ENCODE measurements at places on chromosomes 16 and 17.

- H3K27me3 ChIP-seq = no peaks in the 10 kb centered on the region
- peak; percentile 76 for DNase-seq
- H3K4me3 ChIP-seq = no peak overlapping the region
Measured at GRCh38 chr17:32503251-32504165, 16.7 kb downstream of the CDK5R1 start.

- H3K27me3 ChIP-seq = no peaks in the 10 kb centered on the region
- no peak for DNase-seq
- H3K4me3 ChIP-seq = no peak overlapping the region
Measured at GRCh38 chr16:50172195-50172922, 19.3 kb downstream of the TENT4B start.

DNA sequence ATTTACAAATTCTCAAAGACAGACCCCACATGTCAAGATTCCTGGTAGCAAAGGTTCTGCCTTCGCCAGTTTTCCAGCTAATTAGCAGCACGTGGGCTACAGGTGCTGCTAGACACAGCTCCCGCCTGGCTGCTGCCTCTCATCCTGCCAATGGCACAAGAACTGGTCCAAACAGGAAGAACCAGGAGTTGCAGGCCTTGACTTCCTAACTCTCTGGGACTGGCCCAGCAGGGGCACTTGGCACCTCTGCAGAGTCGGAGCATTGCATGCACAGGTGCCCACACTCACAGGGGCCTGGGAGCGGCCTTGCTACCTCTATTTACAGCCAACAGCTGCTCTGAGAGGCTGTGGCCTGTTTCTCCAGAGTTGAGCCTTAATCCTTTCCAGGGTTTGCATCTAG lies 39.6 kb downstream of the TK2 start:
- no peaks in the 10 kb centered on the region for H3K36me3 ChIP-seq
- H3K4me3 ChIP-seq = no peak overlapping the region
- H3K27me3 ChIP-seq = no peaks in the 10 kb centered on the region
- no peak for DNase-seq
- H3K4me1 ChIP-seq = peaks cover 2% of the 10 kb centered on the region

GRCh38 chr16:58020628-58021521 lies 4.7 kb upstream of the MMP15 start:
- H3K4me1 ChIP-seq = no peaks in the 10 kb centered on the region
- 0 out of 2 replicates have a peak, but pooled peaks cover 5% of the 10 kb centered on the region for H3K27me3 ChIP-seq
- DNase-seq = peak; percentile 48
- H3K36me3 ChIP-seq = no peaks in the 10 kb centered on the region

GRCh38 chr17:9255833-9256232 lies 234.5 kb downstream of the NTN1 start:
- H3K27me3 ChIP-seq = no peaks in the 10 kb centered on the region
- DNase-seq = no peak
- no peaks in the 10 kb centered on the region for H3K4me1 ChIP-seq
- H3K4me3 ChIP-seq = no peak overlapping the region

All from MM.1S (cell line).